Ecto neural progenitor cell (in vitro differentiated cells): ENCODE measurements at places on chromosomes 5 and 9.

- no peak for DNase-seq
These were observed 219.6 kb downstream of the ADAMTS6 start for GRCh38 chr5:65262096-65262495.

DNA sequence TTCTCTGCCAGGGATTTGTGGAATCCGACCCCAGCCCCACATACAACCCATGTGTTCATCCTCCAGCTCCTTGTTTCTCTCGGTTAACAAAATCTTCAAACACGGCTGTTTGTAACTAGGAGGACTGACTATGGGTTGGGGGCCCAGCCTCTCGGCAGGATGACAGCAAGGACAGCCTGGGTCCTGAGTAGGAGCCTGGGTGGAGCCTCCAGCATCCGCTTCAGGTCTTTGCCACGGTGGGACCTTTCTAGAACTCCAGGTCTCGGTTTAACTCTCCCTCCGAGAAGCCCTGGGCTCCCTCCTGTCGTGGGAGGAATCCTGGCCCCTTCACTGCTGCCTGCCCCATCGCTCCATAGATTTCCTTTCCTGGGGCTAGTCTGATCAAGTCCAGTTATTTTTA is 248.5 kb downstream of the PBX3 start:
- no peak for DNase-seq

DNA sequence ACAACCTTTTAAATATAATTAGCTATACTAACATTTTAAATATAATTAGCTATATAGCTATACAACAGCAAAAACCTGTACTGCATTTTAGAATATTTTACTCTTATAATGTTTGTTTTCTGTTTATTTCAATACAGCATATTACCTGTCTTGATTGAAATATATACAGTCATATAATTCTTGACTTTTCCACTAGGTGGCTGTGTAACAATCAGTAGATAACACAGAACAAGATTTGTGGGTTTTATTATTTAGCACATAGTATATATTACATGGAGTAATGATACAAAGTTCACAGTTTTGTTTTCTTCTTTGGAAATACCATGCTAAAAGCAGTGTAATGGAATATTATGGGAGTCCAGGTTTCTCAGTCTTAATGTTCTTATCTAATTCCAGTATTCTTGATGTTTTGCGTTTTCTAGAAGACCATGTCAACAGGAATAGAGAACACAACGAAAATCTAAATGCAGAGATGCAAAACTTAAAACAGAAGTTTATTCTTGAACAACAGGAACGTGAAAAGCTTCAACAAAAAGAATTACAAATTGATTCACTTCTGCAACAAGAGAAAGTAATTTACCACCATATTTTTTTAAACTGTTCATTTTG is 13.3 kb downstream of the HMMR start:
- no peak for DNase-seq

DNA sequence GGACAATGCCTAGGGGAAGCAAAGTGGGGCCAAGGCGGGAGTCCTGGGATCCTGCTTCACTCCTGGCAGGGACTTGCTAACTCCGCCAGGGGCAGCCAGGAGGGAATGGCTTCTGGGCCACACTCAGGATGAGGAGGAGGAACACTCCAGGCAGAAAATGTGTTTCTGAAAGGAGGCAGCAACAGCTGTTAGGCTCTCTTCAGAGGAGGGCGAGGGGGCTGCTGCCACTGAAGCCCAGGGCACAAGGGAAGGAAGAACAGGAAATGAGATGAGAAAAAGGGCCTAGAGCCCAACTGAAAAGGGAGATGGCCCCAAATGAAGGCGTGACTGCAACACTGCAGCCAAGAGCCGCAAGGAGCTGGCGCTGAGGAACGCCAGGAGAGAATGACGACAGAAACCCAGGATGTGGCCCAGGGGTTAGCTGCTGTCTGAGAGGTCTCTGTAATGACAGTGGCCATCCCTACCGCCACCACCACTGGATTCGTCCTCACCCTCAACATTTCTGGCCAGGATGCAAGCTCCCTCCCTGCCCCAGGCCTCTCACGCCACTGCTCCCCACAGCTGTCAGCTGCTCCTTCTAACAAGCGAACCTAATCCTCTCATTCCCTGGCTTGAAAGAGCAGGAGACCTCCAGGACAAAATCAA is 15.8 kb downstream of the PSMB7 start:
- peak; percentile 78 for DNase-seq

GRCh38 chr5:146656703-146657102 is 140.7 kb upstream of the GPR151 start:
- no peak for DNase-seq

- no peak for DNase-seq
These were observed 1.6 kb upstream of the DNLZ start for GRCh38 chr9:136364942-136365774.

- no peak for DNase-seq
These were observed 2.2 kb downstream of the IDNK start for GRCh38 chr9:83625178-83625577.

DNA sequence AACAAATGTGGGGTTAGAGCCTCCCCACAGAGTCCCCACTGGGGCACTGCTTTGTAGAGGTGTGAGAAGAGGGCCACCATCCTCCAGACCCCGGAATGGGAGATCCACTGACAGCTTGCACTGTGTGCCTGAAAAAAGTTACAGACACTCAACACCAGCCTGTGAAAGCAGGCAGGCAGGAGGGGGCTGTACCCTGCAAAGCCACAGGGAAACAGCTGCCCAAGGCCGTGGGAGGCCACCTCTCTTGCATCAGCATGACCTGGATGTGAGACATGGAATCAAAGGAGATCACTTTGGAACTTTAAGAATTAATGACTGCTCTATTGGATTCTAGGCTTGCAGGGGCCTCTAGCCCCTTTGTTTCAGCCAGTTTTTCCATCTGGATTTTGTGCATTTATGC is 782.3 kb downstream of the BRINP1 start:
- DNase-seq = no peak

- DNase-seq = peak; percentile 69
These were observed 22.8 kb downstream of the SMIM3 start for GRCh38 chr5:150801117-150801927.

DNA sequence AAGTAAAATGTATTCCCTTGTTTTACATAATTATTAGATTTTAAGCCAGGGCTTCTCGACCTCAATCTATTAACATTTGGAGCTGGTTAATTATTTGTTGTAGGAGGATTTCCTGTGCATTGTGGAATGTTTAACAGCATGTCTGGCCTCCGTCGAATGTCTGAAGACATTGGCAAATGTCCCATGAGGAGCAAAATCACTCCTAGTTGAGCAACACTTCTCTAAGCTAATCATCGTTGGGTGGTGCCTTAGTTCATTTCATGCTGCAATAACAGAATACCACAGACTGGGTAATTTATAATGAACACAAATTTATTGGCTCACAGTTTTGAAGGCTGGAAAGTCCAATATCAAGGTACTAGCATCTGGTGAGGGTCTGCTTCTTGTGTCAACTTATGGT is 13.4 kb upstream of the VPS13A start:
- DNase-seq = no peak

GRCh38 chr9:111375062-111375461 is 45.0 kb upstream of the OR2K2 start:
- DNase-seq = no peak
